ENCODE measurements at places on chromosomes 4 and X.

DNA sequence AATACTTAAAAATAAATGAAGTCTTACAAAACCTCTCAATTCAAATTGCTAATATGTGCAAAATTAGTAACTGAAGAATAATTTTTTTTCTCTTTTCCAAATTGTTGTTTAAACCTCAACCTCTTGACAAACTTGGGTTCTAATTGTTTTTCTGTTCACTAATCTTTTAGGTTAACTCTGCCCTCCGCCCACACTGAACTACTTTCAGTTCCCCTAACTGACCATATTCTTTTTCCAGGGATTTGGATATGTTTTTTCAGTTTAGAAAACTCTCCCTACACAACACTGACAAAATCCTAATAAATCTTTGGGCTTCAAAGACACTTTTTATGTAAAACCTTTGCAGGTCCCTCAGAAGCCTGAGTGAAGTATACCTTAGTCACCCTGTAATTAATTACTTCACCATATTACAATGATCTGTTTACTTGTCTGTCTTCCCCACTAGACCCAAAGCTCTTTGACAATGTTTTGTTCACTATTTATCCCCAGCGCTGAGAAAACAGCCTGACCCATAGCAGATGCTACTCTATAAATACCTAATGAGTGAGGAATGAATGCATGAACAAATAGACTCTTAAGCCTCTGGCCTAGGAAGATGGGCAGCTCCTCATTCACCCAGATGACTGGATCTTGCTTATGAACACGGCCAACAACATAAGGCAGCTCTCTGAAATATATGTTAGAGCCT is 134.9 kb downstream of the MAML3 start:
- DNase-seq = no peak

DNA sequence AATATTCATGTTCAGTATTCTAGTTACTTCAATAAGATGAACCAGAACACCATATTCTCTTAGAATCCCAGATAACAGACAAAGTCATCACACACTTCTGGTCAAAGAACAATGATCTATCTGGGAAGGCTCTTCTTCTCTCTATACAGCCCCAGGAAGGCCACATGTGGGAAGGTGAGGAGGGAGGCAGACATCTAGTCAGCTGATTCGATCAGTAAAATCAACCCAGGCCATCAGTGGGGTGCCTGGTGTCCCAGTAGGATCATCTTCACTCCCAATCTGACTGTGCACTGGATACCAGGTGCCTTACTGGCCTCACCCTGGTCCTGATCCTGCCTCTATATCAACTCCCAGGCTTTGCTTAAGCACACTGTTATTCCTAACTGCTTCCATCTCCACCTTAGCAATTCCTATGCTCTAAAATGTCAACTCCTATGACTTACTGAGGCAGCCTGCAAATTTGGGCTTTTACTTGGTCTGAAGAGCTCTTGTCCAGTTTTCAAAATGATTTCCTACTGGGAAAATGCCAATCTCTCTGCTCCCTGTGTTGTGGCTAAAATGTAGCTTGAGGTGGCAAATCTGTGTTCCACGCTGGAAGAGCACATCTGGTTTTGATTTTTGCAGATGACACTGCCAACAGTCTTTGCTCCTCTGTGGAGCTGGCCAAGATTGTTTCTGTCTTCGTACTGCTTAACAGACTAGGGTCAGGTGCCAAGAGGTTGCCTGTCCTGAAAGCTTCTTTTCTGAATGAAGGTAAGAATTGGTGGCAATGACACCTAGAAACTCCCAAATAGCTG is 128.7 kb downstream of the MGST2 start:
- no peak for DNase-seq

DNA sequence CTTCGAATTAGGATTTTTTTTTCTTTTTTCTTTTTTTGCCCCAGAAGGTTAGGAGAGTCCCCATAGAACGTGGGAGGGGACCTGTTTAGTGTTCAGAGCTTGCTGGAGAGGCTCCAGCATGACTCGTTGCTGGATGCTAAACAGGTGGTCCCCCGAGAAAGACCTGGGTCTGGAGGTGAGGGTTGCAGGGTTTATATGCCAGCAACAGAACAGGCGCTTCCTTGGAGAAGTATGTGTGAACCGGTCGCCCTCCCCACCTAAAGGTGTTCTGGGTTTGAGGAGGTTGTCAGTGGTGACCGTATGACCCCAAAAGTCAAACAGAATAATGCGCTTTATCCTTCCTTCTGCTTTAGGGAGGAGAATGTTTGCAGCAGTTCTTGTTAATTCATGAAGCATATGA is 52.1 kb upstream of the SHOX start:
- no peak for DNase-seq

- DNase-seq = no peak
Measured at GRCh38 chr4:2388429-2389182, 29.8 kb downstream of the ZFYVE28 start.

DNA sequence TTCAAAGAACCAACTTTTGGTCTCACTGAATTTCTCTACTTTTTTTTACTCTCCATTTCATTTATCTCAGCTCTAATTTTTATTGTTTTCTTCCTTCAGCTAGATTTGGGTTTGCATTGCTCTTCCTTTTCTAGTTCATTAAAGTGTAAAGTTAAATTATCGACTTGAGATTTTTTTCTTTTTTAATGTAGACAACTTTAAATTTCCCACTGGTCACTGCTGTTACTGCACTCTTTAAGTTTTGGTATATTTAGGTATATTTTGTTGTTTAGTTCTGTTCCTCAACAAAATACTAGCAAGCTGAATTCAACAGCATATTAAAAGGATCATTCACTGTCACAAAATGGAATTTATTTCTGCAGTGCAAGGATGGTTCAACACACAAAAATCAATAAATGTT is 572.0 kb upstream of the DIAPH2 start:
- no peak for DNase-seq

DNA sequence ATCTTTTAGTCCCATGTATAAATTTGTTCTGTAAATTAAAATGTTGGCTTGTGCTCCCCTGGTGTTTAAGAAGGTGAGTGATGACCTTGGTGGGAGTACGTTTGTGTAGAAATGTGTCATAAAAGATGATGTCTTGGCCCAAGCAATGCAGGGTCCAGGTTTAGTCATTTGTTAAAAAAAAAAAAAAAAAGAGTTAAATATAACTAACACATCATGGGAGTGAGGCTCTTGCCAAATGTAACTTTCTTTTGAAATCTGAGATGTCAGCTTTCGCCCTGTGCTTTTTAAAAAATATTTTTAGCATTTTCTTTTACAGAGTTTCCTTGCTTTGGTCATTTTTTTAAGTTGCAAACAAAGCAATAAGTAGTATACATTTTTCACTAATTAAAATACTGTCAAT is 135.6 kb downstream of the FBXO8 start:
- no peak for DNase-seq
